T-helper 1 cell (primary cell): ENCODE measurements at places on chromosomes 1 and 21.

- DNase-seq, result no peak
These were observed 192.4 kb upstream of the ARHGEF16 start for GRCh38 chr1:3261969-3262579.

DNA sequence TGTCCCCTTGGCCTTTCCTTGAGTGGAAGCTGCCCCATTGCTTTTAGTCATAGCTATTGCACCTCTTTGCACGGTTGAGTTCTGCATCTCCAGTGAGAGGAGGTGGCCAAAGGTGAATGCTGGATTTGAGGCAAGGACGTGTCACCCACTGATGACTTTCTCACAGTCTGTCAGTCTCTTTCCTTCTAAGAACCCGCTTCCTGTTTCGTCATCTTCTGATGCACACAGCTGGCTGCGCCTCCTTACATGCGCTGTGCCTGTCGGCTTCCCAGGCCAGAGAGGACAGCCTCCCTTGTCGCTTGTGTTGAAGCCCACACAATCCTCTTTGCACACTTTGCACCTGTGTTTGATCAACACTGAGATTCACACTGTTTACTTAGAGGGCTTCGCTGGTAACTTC, 41.8 kb upstream of the PWP2 start:
- DNase-seq, result peak; percentile 79

DNA sequence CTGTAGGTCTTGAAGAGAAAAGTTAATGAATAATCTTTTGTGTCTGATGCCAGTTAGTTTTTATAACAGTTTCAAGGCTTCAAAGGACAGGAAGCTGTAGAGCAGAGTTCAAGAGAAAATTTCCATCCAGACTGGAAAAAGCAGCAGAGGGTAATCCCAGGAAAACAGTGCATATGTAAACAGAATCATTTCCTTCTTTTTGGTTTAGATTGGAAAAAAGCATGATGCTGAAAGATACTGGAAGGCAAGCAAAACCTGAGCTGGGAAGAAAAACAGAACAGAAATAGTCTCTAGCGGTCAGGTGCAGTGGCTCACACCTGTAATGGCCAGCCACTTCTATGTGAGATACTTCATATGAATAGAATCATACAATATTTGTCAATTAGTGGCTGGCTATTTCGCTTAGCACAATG, 71.9 kb downstream of the ZSWIM5 start:
- no peak for DNase-seq

GRCh38 chr1:30637183-30637980, 86.0 kb downstream of the MATN1 start:
- DNase-seq, result no peak

DNA sequence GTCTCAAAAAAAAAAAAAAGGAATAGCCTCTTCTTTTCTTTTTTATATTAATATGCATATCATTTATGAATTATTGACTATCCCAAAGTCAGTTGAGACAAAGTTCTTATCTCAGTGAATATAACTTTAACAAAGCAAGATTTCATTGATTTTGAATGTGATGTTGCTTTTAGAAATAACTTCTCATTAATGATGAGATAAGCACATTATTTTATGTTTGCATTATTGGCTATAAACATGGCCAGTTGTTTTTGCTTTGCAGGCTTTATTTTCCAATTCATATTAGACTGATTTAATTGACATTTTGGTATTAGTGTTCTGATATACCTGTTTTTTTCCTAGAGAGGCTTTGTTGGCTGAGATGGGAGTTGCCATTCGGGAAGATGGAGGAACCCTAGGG, 81.3 kb downstream of the KIF1B start:
- DNase-seq, result no peak

DNA sequence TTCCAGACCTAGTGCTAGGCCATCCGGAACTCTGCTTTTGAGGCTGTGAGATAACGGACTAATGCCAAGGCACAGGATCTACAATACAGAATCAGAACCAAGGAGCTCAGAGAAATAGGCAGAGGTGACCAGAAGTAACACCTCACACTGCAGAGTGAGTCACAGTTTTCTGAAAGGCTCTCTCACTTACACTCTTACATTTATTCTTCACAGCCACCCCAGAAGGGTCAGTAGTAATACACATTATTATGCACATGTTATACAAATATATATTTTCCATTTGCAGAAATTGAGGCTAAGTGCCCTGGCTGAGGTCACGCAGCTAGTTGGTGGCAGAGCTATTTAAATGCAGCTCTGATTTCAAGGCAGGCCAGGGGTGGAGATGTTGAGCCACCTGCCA, 542.5 kb downstream of the OMA1 start:
- no peak for DNase-seq

DNA sequence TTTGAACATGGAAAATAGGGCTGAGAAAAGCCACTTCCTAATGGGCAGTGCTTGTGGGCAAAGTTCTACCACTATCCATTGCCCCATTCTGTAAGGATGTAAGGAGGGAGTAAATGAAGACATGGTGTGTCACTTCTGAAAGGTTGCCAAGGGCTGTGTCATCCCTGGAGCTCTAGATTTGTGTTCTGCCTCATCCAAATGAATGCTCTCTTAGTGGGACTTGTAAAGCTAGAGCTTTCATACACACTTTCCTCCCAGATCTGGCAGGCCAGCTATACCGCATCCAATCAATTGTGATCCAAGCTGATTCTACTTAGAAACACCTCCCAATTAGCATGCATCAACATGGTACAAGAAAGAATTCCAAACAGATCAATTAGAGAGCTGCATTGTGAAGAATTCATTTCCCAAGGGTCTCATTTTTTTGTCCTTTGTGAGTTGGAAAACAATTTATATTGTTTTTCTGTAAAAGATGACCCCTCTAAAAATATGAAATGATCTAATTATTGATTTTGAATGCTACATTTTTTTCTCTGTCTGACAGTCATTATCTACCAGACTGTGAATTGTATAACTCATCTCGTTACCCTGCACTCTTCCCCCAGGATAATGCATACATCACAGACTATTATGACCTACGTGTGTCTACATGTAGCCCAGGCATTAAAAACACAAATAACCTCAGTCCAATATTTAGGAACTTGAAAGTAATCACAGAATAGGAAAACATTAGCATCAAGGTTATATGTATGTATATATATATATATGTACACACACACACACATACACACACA, 117.1 kb upstream of the DUSP10 start:
- no peak for DNase-seq

DNA sequence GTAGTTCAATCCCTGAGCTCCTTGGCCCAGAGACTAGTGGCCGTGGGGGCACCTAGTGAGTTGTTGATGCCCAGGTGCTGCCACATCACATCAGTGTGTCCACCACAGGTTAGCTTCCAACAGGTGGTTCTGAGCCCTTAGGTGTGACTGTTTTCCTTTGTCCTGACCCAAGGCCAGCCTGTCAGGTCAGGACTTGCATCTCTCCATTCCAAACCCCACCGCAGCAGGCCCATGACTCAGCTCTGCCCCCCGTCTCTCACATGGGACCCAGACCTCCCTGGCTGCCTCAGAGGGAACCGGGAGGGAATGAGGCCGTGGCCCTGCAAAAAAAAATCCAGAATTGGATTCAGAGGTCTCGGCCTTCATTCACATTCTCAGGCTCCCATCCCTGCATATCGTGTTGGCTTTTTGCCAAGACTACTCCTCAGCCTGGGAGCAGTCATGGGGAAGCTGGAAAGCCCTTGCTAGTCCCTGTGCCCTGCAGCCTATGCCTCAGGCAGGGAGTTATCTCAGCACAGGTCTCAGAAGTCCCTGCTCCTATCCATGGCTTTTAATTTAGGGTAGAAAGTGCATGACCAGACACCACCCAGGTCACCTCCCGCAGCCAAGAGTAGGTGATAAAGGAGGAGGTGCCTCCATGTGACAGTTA, 7.2 kb downstream of the INAVA start:
- no peak for DNase-seq

GRCh38 chr1:1092149-1092855, 18.2 kb upstream of the RNF223 start:
- DNase-seq, result no peak

DNA sequence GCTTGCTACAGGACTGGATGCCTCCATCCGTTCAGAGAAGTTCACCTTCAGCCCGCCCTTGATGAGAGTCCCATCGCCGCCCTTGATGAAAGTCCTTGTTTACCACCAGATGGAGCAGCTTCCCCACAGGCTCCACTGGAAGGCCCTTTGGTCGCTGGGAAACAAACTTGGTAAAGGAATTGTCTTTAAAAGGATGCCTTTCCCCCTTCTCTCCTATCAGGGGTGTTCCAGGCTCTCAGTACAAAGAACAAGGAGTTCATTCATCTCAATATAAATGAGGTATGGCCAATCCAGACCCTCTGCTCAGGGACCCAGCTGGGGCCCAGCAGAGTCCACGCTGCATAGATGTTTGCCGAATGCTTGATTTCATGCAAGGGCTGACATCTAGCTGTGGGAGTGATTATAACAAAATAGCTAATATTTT, 50.8 kb downstream of the CAPN9 start:
- no peak for DNase-seq

DNA sequence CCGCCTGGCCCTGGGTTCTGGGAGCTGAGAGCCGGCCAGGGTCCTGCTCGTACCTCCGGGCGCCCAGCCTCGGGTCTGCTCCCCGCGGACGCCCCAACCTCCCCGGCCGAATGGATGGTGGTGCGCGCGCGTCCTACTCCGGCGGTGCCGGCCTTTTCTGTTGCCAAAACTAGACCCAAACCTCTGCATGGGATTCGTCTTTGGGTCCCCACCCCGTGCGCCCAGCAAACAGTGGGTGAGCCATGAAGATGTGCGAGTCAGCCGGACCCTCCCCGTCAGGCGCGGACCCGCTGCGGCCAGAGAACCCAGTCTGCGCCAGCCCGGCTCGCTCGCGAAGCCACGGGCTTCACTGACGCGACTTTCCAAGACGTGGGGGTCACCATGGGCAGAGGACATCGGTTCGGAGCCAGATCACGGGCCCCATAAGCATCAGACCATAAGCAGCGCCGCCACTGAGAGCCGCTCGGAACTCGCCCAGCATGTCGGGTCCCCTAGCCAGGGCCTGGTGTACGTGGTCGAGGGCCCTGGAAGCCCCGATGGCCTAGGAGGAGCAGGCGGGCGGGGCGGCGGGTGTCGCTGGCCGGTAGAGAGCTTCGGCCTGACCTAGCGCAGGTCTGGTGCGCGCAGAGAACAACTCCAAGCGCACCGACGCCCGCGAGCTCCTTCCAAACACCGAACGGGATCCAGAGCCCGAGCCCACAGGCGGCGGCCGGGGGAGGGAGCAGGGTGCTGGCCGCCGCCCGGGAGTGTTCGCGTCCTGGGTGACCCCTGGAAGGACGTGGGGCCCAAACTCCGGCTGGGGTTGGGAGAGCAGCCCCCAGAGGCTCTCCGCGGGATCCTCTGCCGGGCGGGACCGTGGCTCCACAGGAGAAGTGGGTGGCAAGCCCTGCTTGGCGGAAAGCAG, 1.0 kb upstream of the TP73 start:
- no peak for DNase-seq

- no peak for DNase-seq
These were observed 7.1 kb upstream of the C1orf159 start for GRCh38 chr1:1122981-1123480.

GRCh38 chr1:101992821-101993575, 3.7 kb downstream of the OLFM3 start:
- no peak for DNase-seq

DNA sequence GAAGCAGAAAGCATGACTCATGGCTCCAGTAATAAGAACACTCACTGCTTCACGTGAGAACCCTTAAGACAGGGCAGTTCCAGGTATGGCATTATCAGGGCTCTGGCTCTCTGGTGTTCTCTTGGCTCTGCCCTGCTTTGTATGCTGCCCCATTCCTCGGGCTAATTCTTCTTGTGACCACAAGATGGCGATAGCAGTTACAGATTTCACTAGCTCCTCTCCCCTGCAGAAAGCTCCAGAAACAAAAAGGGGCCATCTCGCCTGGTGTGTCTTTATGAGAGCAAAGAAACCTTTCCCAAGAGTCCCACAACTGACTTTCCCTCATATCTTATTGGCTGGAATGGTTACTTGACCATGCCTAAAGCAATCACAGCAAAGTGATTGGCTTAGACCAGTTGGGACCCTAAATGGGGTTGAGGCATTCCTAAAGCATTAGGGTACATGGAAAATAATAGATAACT, 60.1 kb downstream of the F3 start:
- DNase-seq, result no peak

DNA sequence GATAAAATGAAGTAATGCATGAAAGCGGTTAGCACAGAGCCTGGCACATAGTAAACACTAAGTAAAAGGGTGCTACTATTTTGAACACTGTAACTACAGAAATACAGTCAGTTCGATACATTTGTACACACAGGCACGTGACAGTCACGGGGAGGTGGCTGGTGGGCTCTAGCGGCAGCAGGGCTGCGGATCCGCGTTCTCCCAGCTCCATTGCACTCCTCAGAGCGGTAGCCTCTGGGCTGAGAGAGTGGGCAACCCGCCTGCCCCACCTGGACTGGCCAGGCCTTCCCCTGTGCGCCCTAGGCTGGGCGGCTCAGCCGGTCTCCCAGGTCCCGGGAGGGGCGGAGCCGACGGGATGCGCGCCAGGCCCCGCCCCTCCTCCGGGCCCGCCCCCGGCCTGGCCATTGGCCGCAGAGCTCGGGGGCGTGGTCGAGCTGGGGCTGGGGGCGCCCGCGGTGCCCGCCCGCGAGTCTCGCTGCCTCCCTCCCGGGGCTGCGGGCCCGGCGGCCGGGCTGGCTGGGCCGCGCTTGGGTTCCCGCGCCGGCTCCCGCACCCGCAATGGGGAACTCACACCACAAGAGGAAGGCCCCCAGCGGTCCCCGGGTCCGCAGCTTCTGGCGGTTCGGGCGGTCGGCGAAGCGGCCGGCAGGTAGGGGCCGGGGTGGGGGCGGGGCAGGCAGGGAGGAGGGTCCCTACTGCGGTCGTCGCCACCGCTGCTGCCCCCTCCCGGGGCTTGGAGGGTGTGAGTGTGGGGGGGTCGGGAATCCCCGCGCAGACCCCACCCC, 51.2 kb upstream of the SYNC start:
- peak; percentile 62 for DNase-seq

- no peak for DNase-seq
These were observed 74.0 kb upstream of the SAMSN1 start for GRCh38 chr21:14620152-14620551.

DNA sequence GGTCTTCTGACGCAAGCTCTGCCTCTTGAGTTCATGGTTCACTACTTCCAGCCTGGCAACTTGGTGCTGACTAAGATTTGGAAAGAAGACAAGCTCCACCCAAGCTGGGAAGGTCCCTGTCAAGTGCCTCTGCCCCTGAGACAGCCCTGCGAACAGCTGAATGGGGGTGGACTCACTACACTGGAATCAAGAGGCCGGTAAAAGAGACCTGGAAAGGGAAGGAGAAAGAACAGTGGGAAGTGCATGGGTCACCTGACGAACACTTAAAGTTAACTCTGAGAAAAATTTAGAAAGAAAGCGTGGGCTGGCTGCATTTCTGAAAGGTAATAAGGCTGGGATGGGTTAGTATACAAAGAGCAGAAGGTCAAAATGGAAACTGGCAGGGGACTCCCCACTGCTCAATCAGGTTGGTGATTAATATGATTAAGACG, 26.1 kb upstream of the ZNF496 start:
- no peak for DNase-seq

DNA sequence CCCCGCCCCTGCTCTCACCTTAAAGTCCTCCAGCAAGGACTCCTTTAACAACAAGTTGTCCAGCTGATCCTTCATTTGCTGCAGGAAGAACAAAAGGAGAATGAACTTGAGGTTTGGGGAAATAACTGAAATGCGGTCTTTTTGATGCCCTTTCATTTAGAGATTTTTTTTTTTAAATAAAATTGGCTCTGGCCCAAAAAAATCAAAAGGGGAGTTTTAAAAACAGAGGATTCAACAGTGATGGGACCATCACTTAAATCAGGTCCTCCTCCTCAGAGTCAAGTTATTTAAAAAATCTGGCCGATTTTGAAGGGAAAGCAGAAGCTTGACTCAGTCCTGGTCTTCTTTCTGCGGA, 742 bp downstream of the IL19 start:
- no peak for DNase-seq

GRCh38 chr1:197841158-197841557, 61.3 kb upstream of the C1orf53 start:
- no peak for DNase-seq
